Caudate nucleus (tissue), 63 donors: ENCODE measurements at places on chromosomes 16 and 17.
A peak's percentile ranks its signal among the peaks of the same experiment; 100 is the strongest.

DNA sequence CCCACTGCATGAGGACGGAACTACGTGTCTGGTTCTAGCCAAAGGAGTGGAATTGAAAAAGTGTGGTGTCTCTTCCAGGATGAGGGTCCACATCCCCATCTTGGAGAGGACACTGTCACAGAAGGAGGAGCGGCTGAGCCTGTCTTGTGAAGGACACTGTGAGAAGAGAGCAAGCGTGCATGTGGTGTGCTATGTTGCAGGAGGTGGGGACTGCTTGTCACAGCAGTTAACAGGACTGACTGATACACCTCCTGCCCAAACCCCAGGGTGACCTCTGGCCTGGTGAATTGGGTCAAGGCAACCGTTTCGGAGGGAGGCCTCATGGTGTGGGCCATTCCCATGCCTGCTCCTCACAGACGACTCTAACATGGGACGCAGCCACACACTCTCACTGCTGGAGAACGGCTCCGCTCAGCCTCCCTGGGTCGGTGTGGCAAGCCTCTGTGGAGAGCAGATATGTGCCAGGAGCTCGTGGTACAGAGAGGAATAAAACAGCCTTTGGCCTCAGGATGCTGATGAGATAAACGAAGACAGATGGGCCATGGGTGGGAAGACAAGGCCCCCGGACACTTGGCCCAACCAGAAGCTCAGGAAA lies 56.4 kb upstream of the RBFOX3 start:
- DNase-seq, result no peak

DNA sequence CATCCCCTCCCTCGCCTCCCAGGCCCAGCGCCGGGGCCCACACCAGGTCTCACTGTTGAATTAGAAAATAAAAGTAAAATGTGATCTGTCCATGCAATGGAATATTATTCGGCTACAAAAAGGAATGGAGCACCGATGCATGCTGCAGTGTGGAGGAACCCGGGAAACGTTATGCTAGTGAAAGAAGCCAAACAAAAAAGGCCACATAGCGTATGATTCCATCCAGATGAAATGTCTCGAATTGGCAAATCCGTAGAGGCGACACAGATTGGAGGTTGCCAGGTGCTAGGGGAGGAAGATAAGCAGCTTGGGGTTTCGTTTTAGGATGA lies 972 bp upstream of the ADCY9 start:
- no peak for DNase-seq

GRCh38 chr16:48558371-48558841 lies 51.6 kb downstream of the N4BP1 start:
- DNase-seq, result no peak

GRCh38 chr16:9256196-9256595 lies 164.8 kb downstream of the HAPSTR1 start:
- no peak for DNase-seq

GRCh38 chr17:56595831-56596690 lies 2.6 kb downstream of the NOG start:
- peak; percentile 2 for DNase-seq

DNA sequence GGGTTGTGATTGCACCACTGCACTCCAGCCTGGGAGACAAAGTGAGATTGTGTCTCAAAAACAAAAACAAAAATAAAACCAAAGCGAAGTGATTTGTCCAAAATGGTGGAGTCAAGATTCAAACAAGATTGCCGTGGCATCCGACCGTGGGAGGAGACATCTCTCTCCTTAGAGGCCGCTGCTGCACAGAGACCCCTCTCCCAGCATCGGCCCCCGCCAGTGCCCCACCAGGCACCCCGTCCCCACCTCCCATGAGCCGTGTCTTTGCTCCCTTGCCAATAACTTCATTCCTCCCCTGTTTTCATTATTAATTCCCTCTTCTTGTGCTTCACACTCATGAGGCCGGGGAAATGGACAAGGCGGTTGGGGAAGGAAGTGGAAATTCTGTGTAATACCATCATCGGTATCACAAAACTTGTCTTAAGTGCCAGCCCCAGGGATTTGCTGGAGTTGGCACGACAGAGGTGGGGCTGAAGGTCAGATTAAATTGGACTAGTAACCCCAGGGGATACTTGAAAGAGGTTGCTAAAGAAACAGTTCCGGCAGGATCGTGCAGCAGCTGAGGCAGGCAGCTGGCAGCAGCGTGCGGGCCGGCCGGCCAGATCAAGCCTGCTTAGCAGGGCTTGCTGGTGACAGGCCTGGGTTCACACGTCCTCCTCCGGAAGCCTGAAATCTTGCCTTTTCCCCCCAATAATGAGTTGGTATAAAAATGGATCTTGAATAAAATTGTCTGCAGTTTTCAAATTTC lies 66.8 kb downstream of the RTN4RL1 start:
- no peak for DNase-seq

DNA sequence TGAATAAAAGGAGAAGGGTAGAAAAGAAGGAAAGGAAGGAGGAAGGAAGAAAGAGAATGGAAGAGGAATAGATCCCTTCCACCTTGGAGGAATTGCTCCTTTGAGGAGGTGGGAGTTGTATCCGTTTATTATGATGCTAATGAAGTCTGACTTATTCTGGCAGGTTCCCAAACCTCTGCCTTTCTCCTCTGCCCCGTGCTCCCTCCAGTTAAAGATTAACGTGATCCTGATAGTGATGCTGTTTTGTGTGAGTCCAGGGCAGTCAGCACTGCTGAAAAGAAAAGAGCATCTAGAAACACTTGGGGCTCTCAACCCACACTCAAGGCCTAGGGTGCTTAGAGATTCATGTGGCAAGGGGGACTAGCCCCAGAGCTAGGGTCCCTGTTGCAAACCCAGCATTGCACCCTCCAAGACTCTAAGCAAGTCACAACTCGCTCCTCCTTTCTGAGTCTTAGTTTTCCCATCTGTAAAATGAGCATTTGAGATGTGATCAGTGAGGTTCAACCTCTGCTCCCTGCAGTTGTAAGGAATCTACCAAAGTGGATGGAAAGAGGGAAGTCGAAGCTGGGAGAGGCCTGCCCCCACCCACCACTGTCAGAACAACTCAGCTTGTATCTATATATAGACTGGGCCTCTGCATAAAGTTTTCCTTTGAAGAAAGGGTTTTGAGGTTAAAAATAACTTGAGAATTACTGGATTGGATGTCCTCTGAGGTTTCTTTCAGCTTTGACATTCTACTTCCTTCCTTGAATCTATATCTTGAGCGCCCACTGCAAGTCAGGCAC lies 46.9 kb upstream of the TMEM132E start:
- no peak for DNase-seq

- no peak for DNase-seq
Observed at GRCh38 chr17:15180121-15180561, 85.0 kb downstream of the PMP22 start.

- peak; percentile 22 for DNase-seq
Observed at GRCh38 chr17:6936370-6937028, 59.4 kb upstream of the ALOX12 start.

- no peak for DNase-seq
Observed at GRCh38 chr17:78939615-78940014, 14.4 kb upstream of the TIMP2 start.

- no peak for DNase-seq
Observed at GRCh38 chr16:31489298-31489564, 6.3 kb downstream of the SLC5A2 start.

DNA sequence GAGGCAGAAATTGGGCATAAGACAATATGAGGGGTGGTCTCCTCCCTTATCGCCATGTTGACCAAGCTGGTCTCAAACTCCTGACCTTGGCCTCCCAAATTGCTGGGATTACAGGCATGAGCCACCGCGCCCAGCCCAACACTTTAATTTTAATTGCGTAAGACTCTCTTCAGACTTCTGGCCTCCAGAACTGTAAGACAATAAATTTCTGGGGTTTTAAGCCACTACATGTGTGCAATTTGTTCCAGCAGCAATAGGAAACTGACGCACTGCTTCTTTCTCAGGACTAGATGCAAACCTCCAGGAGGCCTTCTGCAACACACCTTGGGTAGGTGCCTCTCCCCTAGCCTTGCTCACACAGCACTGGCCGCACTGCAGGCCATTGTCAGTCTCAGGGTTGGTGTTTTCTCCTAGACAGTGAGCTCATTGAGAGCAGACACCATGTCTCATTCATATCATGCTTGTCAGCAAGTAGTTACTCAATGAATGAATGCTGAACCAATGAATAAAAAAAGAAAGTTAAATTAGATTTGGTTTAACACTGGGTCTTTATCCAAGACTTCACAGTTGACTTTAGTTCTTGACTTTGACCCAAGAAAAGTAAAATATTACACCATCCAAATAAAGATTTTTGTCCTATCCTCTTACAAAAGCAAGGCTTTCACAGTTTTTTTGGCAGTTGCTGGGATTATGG lies 5.5 kb upstream of the ACSF2 start:
- no peak for DNase-seq

GRCh38 chr17:74528491-74529199 lies 2.6 kb downstream of the CD300LB start:
- DNase-seq, result no peak

- DNase-seq, result no peak
Observed at GRCh38 chr17:41002814-41003213, 3.1 kb upstream of the KRTAP3-2 start.

- DNase-seq, result no peak
Observed at GRCh38 chr17:37067555-37068111, 118.9 kb downstream of the AATF start.

GRCh38 chr17:12545877-12546513 lies 119.7 kb upstream of the MYOCD start:
- no peak for DNase-seq

DNA sequence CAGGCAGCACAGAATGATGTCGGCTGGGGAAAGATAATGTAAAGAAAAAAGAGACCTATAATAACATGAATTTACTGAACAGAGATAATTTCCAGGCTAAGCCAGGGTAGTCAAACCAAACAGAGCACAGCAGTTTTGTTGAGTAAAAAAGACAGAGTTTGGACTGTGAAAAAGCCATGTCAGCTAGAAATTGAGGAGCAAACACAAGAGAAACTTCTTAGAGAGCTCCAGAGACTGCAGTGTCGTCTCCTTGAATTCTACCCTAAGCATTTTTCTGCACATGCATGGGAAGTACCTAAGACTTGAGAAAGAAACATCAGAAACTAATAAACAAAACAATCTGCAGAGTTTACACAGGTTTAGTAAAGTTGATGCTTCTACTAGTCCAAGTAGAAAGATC lies 1098.8 kb upstream of the CDH8 start:
- DNase-seq, result no peak

GRCh38 chr16:50681021-50681885 lies at the start of gene SNX20:
Gene SNX20 (minus strand): TSS chr16:50681312. CDS start chr16:50677526, 3,786 bp downstream.
- no peak for DNase-seq

- DNase-seq, result no peak
Observed at GRCh38 chr16:78993346-78993745, 607.2 kb downstream of the MAF start.

DNA sequence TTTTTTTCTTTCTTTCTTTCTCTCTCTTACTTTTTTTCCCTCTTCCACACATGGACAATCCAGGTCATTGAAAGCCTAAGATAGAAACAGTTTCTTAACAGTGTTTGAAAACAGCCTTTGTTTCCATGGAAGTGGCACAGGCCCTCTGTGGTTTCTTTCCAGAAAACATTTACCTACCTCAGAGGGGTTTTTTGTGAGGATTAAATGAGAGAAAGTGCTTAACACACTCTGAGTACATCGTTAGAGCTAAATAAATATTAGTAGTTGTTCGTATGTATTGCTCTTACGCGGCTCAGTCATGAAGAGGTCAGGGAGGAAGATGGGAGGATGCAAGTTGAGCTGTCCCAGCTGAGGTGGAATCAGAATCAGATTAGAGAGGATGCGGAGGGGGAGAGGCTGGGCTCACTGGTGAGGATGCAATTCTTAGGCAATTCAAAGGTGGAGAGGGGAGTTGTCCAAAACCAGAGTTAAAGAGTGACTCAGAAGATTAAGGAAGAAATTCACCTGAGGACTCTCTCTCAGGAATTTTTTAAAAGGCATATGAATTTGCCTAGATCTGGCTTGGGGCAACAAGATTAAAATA lies 345.4 kb downstream of the PMP22 start:
- DNase-seq, result no peak

DNA sequence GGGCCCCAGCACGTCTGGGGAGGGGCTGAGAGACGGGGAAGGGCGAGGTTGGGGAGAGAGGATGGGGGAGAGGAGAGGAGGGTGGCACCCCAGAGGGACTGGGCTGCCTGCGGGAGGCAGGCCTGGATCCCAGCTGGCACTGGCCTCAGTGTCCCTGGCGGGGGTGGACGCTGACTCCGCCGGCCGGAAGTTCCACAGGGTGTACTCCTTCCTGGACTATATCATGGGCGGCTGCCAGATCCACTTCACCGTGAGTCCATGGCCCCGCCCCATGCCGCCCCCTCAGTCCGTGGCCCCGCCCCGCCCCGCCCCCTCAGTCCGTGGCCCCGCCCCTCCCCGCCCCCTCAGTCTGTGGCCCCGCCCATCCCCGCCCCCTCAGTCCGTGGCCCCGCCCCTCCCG lies 11.3 kb downstream of the CPNE7 start:
- DNase-seq, result no peak

DNA sequence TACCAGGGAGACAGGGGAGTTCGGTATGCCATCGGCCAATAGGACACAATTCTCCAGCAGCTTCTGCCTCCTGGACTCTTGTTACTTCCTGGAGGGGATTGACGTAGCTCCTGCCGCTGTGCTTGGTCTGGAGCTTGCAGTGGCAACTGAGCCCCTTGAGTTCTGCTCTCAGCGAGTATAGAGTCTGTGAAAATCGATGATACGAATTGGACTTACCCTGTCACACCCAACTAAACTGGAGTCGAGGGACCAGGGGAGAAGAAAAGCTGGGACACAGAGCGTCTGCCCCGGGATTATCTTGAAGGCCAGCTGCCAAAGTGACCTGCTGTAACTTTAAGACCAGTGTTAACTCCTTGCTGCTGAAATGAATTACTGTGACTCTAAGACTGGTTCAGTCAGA lies 22.2 kb downstream of the SEC14L1 start:
- no peak for DNase-seq

DNA sequence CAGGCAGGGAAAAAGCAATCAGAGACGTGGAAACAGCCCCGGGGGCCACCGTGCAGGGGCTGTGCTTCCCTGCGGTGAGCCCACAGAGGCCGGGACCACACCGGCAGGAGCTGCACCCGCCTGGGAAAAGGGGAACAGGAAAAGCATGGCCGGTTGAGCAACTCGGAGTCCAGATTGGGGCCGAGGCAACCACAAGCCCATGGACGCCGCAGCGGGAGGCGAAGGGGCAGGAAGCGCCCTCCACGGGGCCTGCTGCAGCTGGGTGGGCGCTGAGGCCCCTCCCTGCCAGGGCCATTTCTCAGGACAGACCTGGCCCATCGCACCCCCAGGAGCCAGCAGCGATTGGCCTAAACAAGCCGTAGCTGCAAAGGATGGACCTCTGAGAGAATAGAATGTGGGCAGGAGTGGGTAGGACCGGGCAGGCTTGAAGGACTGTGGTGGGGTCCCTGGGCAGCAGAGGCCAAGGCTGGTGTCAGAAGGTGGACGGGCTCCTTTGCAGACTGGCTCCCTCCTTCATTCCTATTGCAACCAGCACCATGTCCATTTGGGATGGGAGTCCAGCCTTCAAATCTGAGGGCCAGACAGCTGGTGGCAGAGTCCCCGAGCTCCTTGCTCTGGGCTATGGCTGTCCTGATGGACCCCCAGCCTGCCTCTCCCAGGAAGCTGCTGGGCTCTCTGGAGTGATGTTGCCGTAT lies 30.4 kb downstream of the COX4I1 start:
- no peak for DNase-seq

GRCh38 chr17:79936641-79937381 lies 97.6 kb upstream of the CBX4 start:
- no peak for DNase-seq

GRCh38 chr17:15945527-15946191 lies 729 bp downstream of the ADORA2B start:
- no peak for DNase-seq

- no peak for DNase-seq
Observed at GRCh38 chr17:41020336-41020735, 6.7 kb downstream of the KRTAP1-5 start.
